Posterior cingulate gyrus (tissue), 11 donors: ENCODE measurements at places on chromosomes 16 and 17.

DNA sequence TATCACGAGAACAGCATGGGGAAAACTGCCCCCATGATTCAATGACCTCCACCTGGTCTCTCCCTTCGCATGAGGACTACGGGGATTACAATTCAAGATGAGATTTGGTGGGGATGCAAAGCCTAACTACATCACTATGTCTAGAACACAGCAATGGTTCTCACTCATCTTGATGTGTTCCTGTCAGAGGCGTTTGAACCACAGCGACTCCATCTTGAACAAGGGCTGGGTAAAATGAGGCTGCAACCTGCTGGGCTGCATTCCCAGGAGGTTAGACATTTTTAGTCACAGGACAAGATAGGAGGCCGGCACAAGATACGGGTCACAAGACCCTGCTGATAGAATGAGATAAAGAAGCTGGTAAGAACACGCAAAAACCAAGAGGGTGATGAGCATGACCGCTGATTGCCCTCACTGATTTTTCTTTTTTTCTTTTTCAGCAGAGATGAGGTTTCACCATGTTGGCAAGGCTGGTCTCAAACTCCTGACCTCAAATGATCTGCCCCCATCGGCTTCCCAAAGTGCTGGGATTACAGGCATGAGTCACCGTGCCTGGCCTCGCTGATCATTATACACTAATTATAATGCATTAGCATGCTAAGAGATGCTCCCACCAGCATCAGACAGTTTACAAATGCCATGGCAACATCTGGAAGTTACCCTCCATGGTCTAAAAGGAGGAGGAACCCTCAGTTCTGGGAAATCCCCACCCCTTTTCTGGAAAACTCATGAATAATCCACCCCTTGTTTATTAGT is 3.0 kb upstream of the PPY start:
- DNase-seq = no peak

- DNase-seq = peak; percentile 81
Measured at GRCh38 chr17:323721-324571, 28.7 kb downstream of the RPH3AL start.

DNA sequence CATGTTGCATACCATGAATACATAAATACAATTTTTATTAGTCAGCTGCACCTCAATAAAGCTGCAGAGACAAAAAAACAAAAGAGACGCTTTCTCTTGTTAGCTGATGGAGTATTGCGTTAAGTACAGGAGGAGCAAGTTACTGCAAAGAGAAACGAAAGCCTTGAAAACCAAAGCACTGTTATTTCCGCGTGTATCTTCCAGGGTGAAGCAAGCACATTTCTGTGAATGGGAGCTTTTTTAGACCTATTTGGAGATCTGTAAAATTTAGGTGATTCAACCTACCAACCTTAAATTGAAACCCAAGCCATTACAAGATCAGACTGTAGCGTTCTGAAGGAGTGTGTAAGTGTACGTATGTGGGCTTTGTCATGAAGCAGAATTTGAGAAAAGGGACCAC is 390.4 kb downstream of the SOX9 start:
- DNase-seq = no peak

GRCh38 chr16:29156511-29156910 is 171.7 kb downstream of the LAT start:
- no peak for DNase-seq

DNA sequence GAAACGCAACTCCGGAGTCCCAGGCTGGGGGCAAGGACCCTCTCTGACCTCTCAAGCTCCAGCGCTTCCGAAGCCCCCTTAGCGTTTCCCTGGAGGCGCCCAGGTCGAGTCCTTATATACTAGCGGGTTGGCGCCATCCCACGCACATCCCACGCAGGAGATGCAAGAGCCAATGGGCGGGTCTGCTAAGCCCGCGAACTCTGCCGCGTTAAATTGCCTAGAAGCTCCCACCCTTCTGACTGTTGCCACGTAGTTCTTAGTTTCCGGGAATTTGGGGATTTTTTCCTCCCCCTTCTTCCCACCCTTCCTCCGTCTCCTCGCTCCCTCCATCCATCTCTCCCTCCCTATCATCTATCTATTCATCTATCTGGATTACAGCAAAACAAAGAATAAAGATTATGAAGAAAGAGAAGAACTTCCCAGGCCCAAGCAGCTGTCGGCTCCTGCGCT is at the start of gene SLFN11:
SLFN11 (minus strand) TSS at position 88 of the 450 bp plus-strand sequence. CDS start 9,814 bp downstream, outside the sequence.
- DNase-seq = peak; percentile 48

DNA sequence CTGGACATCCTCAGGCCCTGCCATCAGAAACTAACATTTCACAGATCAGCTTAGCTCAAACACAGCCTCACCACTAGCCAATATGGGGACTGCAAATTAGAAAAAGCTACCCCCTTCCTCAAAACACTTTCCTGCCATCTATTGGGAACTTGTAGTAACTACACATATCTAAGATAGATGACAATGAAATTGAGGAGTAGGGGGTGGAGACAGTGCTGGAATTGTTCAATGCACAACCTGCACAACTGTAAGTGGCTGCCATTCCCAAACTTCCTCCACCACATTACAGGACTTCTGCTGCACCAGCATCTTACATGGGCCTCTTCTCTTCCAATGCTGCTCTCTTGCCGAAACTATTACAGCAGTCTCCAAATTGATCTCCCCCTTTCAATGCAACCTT is 21.9 kb downstream of the AIPL1 start:
- no peak for DNase-seq

GRCh38 chr17:80319999-80320344 is 59.3 kb downstream of the RNF213 start:
- no peak for DNase-seq

DNA sequence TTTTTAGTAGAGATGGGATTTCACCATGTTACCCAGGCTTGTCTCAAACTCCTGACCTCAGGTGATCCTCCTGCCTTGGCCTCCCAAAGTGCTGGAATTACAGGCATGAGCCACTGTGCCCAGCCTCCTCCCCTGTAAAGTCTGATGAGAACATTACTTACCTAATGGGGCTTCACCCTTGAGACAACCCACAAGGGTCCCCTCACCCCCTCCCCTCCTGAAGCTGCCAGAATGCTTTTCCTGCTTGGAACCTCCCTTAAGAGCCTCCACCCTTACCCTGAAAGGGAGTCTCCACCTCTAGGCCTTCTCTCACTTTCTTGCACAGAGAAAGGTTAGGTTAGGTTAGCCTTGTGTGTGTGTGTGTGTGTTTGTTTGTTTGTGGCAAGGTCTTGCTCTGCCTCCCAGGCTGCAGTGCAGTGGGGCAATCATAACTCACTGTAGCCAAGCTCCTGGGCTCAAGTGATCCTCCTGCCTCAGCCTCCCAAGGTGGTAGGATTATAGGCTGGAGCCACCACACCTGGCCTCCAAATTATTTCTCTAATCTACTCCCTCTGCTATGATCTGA is 8.9 kb downstream of the SLC5A11 start:
- no peak for DNase-seq

DNA sequence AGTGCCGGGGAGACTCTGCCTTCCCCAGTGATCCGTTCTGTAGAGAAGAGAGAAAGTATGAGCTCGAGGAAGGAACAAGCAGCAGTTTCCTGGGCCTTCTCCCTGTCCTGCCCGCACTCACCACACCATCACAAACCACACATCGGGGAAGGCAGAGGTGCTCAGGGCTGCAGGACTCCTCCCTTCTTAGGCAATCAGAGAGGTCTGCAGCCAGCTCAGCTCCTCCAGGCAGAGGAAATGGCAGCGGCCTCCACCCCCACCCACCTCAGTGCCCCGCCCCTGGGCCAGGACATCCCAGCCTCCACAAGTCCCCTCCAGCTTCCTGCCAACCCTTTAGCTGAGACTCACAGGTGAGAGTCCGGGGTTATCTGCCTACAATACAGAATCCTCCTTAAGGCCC is 2.0 kb downstream of the ZNF319 start:
- no peak for DNase-seq

DNA sequence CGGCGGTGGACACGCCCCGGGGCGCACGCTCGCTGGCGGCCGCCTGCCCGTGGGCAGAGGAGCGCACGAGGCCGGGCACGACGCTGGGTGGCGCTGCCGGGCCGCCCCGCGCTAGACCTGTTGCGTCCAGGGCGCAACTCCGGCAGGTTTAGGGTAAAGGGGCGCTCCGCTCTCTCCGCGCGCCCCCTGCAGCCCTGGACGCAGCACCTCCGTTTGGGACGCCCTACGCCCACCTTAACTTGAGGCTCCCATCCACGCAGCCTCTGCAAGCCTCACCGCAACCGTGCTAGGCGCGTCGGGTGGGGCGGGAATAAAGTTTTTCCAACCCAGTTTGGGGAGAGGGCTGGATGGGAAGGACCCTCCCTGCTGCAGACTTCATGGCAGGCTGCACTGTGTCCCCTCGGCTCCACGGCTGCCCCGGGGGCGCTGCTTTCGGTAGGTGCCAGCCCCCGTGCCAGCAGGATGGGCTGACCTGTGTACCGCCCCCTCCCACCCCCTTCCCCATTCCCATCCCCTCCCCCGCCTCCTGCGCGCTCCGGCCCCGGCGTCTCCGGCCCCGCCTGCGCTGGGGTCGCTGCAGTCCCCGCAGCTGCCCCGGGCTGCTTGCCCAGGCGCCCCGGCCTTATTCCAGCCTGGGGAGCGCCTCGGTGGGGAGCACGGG is at the start of gene SYT17:
SYT17 (plus strand) TSS at position 531 of the 661 bp plus-strand sequence. CDS start 407 bp downstream, outside the sequence.
- DNase-seq = peak; percentile 88

GRCh38 chr16:53836680-53837079 is 132.7 kb downstream of the FTO start:
- DNase-seq = no peak

DNA sequence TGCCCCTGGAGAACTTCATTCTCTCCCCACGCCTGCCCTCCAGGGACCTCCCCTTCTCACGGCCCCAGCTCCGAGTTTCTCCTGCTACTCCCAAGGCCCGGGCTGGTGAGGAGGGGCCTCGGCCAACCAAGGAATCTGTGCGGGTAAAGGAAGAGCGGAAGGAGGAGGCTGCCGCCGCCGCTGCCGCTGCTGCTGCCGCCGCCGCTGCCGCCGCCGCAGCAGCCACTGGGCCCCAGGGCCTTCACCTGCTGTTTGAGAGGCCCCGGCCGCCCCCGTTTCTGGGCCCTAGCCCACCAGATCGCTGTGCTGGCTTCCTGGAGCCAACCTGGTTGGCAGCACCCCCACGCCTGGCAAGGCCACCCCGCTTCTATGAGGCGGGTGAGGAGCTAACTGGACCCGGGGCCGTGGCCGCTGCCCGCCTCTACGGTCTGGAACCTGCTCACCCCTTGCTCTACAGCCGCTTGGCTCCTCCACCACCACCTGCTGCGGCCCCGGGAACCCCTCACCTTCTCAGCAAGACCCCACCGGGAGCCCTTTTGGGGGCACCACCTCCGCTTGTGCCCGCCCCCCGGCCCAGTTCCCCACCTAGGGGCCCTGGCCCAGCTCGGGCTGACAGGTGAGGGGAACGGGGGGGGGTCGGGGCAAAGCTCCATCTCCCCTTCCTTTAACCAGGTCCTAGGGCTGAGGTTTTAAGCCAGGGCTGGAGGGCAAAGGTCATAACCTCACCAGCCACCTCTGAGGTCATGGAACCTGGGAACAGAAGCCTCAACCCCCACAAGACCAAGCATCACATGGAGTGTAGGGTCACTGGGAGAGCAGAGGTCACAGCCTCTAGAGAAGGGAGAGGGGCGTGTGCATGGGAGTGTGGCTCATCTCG is 11.0 kb downstream of the FBRS start:
- DNase-seq = no peak

DNA sequence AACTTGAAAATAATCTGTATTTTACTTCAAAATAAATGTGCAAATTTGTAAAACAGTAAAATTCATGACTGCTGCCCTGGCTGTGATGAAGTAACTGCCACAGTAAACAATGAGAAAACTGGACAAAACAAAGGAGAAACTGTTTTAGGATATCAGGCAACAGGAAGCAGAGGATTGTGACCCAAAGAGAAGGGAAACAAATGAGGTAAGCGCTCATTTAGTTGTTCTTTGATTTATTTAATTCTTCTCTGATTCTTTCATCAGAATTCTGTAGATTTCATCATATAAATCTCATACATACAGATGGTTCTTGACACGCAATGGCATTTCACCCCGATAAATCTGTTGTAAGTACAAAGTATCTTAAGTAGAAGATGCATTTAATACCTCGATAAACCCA is 198.1 kb upstream of the AXIN2 start:
- no peak for DNase-seq

GRCh38 chr17:81380666-81381518 is 14.4 kb upstream of the BAHCC1 start:
- DNase-seq = no peak

DNA sequence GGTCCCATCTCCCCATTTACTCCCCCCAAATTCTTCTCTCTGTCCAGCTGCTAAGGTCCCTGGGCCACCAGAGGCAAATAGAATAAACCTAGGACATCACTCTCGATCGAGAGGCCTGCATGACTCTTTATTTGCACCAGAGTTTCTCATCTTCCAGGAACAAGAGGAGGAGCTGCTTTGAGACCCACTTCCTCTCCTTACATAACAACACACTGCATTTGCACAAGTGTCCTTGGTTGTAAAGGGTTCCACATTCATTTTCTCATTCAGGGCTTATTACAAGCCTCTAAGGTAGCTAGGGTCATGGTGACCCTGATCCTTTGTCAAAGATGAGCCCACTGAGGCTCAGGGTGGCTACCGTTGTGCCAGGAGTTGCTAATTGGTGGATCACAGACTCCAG is 38.1 kb upstream of the RHOT1 start:
- no peak for DNase-seq

- DNase-seq = no peak
Measured at GRCh38 chr16:83158320-83158957, 531.7 kb downstream of the CDH13 start.

DNA sequence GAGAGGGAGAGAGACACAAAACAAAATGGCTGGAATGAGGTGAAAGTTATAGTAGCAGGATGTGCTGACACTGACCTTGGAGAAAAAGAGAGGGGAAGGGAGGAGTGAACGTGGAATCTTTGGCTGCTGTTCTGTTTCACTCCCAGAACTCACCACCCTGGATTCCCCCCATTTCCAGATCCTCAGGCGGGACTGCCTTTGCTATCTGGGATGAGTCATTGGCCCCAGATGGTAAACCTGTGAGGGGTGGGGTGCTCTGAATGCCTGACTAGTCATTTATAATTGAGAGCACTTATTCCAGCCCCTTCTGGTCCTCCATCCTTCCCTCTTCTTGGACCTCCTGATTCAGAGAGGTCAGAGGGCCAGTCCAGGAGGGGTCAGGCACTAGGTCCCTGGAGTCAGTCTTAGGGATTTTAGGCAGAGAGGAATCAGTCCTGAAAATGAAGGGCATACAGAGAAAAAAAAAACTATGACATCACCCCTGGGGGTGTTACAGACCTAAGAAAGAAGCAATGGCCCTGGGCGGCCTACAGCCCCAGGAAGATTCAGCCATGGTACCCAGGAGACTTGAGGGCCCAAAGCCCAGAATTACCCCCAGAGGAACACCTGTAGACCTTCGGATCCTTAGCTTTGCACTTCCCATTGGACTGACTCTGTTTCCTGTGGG is 2.2 kb upstream of the ZG16 start:
- DNase-seq = no peak

- DNase-seq = no peak
Measured at GRCh38 chr17:27996202-27997043, 46.1 kb upstream of the NLK start.

- no peak for DNase-seq
Measured at GRCh38 chr16:57316390-57317017, 32.0 kb upstream of the PLLP start.

- no peak for DNase-seq
Measured at GRCh38 chr17:68820825-68821481, 134.2 kb downstream of the ABCA8 start.

- DNase-seq = no peak
Measured at GRCh38 chr16:57007050-57007449, 17.7 kb downstream of the NLRC5 start.

- DNase-seq = peak; percentile 79
Measured at GRCh38 chr16:30184891-30185682, 1.7 kb downstream of the CORO1A start.
